GM06990 (cell line): ENCODE measurements at places on chromosomes 11 and 22.

GRCh38 chr22:47192651-47193437, 430.4 kb downstream of the TBC1D22A start:
- DNase-seq, result peak; percentile 61

GRCh38 chr11:73034331-73034730, 107.8 kb downstream of the FCHSD2 start:
- DNase-seq, result no peak

DNA sequence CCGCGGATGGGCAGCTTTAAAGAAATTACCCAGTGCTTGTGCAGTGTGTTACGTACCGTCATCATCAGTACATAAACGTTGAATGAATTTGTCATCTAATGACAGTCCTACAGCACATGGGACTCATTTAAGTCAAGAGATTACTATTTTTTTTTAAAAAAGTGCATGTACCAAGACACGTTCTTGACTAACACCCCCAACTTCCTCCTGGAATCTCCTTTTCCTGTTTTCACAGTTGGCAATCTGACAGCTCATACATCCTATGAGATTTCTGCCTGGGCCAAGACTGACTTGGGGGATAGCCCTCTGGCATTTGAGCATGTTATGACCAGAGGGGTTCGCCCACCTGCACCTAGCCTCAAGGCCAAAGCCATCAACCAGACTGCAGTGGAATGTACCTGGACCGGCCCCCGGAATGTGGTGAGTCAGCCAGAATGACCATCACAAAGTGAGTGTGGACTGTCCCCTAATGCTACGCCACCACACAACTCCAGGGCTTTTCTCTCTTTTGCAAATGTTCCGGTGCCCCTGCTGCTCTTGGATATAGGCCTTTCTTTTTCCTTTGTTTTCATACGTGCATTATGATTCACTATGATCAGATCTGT, 162.0 kb upstream of the SORL1-AS1 start:
- DNase-seq, result no peak

- DNase-seq, result peak; percentile 38
Observed at GRCh38 chr11:60169264-60169915, 13.5 kb downstream of the MS4A6A start.

DNA sequence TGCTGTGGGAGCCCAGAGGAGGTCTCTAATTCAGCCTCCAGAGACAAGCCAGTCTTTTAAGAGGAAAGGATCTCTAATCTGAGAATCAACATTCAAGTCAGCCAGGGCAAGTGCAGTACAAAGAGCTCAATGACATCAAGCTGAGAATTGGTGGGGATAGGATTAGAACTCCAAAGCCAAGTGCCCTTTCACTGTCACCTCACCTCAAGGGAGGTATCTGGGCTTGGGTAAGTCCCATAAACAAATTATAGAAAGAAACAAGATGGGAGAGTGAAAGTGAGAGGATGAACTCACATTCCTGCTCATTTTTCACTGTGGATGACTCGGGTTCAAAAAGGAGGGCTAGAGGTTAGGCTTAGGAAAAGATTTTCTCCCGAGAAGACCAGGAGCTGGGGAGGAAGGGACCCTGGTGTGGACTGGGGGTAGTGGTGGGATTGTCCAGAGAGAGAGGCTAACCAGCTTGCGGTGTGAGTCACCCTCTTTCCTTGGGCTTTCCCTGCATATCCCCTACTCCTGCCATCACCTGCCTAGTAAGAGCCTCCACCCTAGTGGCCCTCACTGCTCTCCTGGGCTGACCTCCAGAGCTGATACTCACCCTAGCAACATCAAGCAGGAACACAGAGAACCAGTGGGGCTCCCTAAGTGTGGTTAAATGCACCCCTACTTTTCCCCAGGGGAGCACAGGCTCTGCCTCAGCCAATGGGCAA, 70.4 kb downstream of the RRM1 start:
- no peak for DNase-seq

GRCh38 chr11:106695506-106695905, 322.8 kb downstream of the GUCY1A2 start:
- DNase-seq, result no peak

DNA sequence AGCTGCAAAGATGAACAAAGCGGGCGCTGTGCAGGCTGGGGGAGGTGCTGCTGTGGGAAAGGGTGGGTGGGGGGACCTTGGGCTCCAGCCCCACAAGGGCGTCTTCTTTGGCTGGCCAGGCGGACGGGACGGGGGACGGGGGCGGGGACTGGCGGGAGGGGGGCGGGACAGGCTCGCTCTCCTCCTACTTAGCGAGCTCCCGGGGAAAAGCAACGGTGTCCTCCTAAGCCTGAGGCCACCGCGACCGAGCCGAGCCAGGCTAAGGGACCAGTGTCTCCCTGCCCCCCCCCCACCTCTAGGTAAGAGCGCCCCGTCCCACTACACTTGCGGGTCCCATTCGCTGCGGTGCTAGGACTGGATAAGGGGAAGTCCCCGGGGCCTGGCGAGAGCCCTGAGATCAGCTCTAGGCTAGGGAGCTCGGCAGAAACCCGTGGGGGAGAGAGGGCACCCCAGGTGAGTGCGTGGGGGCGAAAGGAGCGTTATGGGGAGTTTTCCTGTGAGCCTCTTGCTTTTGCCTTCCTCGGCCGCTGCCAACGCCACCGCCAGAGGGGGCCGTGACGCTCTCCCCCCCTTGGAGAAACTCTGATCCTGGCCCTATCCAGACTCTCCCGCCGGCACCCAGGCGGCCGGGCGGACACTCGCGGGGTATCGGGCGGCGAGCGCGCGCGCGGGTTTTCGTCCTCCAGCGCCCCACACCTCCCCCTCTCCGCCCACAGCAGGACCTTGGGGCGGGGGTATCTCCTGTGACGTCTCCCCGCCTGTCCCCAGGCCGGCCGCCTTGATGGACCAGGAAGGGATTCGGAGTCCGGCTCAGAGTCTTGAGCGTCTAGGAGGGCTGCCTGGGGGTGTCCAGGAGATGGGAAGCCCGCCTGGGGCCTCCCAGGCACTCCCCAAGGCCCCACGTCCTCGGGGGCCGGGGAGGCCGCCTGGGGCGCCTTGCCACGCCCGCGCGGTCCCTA, at the start of gene PHLDB1:
Gene PHLDB1, plus strand, starts transcription at position 215 of the 959 bp plus-strand sequence. CDS start 6,222 bp downstream, outside the sequence.
- DNase-seq, result peak; percentile 33

DNA sequence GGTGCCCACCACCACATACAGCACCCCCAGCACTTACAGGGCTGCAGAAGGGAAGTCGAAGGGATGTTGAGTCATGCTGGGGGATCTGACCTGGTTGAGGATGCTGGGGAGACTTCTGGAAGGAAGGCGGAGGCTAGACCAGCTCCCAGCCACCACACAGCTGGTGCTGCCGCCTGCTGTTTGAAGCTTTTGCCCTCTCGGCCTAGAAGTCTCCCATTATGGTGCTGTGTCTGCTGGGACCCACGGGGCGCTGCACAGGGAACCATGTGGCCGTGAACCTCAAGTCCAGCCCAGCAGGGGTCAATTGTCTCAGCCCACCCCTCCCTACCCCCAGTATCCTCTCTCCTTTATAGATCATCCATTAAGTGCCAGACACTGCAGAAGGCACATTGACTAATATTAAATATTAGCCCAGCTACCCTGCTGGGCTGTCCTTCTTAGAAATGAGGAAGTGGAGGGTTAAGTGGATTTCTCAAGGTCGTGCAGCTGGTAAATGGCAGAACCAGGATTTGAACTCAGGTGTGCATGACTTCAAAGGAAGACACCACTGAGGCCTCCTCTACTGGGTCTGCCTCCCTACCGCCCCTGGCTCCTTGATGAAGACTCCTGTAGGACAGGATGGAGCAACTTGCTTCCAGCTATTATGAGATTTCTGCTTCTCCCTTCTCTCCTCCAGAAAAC, 49.7 kb downstream of the CYTH4 start:
- DNase-seq, result no peak

DNA sequence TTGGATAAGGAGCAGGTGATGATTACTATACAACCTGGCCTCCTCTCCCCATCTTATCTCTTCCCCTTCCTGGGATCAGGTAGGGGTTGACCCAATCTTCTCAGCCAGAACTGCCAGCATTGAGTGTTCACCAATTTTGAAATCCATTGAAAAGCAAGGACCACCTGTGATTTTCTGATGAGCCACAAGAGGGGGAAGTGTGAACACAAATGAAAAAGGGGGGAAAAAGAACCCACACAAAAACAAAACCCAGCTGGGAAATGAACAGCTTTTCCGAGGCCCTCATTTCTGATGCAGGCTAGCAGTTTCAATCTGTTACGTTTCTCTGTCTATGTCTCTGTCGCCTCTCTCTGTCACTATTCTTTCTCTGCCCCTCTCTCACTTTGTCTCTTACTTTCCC, 161.9 kb downstream of the INSC start:
- no peak for DNase-seq
